IMR-90 (cell line): ENCODE measurements at places on chromosomes 5 and 9. TPM values are rescaled to one million over a fixed set of nuclear protein-coding genes. Genes with fewer than 3 reads are reported as not detected.
A peak's percentile ranks its signal among the peaks of the same experiment; 100 is the strongest.

TMEM232 gene
- total RNA-seq, result 0.36 and 0.56 TPM in 2 replicates

GRCh38 chr9:18520416-18521047, 46.6 kb downstream of the ADAMTSL1 start:
- no peak for DNase-seq

FAXDC2 gene
- total RNA-seq, result 4.2 and 4.3 TPM in 2 replicates

GRCh38 chr9:116270546-116270945, 117.0 kb downstream of the PAPPA start:
- no peak for DNase-seq

- DNase-seq, result no peak
Measured at GRCh38 chr5:42715785-42716184, 40.8 kb upstream of the CCDC152 start.

DNA sequence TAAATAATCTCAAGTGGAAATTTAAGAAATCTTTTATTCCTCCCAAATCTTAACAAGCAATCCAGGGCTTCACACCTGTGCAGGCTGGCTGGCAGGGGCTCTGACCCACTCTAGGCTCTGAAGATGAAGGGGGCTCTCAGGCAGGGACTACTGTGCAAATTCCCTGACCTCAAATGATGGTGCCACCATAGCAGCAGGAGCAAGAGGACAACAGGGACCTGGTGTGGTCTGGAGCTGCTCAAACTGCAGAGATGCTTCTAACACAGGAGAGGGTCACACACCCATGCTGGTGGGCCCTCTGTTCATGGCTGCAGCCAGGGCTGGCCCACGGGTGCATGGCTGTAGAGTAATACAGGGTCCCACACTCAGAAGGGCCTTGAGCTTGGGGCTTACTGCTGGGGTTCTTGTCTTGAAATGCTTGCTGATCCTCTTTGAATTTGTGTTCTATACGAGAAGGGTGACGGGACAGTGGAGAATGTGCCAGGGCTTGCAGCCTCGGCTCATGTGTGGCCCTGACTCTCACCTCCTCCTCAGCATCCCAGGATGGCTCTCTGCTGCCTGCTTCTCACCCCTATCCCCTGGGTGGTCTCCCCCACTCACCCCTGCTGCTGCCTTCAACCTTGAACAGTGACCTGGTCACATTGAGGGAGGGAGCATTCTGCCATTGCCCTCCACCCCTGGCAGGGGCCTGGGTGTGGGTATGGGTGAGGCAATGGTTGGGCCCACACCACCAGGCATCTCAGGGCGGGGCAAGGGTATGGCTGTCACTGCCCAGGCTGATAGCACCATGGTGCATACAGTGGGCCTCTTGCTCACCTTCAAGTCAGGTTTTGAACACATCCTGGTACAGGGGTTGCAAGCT, 191.7 kb downstream of the FSTL4 start:
- DNase-seq, result no peak

DNA sequence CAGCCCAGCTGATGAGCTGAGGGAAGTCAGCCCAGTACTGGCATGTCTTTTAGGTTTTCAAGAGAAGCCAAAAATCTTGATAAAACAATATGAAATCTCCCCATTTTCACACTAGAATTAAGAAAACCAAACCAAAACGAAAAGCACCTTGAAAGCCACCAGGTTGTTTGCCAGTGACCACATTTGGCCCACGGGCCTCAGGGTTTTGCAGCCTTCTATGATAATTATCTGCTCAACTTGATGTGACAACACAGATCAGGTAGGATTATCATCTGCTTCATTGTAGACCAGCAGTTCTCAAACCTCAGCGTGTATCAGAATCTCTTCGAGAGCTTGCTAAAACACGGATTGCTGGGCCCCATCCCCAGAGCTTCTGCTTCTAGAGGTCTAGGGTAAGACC, 101.4 kb downstream of the GALNT10 start:
- DNase-seq, result no peak

GRCh38 chr5:137845472-137845871, 22.2 kb upstream of the MYOT start:
- DNase-seq, result no peak

DNA sequence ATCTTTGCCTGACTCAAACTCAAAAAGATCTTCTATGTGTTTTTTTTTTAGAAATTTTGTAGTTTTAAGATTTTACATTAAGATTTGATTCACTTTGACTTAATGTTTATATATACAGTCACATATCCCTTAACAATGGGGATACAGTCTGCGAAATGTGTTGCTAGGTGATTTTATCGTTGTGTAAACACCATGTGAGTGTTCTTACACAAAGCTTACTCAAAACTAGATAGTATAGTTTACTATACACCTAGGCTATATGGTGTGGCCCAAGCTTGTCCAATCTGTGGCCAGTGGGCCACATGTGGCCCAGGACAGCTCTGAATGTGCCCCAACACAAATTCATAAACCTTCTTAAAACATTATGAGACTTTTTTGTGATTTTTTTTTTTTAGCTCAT, 131.9 kb downstream of the CWC27 start:
- DNase-seq, result peak; percentile 12

DNA sequence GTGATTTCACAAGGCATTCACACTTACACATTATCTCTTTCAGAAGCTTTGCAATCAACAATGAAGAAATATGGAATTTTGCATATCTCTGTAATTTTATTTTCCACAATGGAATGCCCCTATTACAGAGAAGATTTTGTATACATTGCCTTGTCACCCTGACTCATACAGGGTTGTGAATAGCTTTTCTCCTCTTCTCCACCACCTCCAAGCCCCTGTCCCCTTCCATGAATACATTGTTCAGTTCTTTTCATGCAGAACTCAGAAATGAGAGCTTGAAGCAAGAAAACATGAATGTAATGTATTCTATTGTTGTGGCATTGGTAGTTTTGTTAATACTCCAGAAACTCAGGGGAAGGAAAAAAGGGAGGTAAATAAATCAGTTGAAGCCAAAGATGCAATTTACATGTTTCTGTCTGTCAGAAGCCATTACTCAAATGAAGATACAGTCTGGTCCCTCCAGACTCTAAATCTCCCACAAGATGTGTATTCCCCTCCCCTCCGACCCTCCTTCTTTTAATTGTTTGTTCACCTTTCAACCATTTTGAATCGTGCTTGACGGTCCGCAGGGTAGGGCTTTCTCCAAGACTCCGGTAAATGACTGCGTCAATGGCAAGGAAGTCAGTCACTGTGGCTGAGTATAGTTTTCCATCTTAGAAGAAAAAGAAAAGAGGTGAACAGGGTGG, 86.1 kb downstream of the SEMA6A start:
- peak; percentile 19 for DNase-seq

IRX1 gene
- not detected in 2 replicates for total RNA-seq

GRCh38 chr5:119368238-119368630, 12.4 kb downstream of the TNFAIP8 start:
- no peak for DNase-seq

PLAC8L1 gene
- not detected in 2 replicates for total RNA-seq

PCDHGA12 gene
- total RNA-seq, result 8.8 and 9.7 TPM in 2 replicates

DNA sequence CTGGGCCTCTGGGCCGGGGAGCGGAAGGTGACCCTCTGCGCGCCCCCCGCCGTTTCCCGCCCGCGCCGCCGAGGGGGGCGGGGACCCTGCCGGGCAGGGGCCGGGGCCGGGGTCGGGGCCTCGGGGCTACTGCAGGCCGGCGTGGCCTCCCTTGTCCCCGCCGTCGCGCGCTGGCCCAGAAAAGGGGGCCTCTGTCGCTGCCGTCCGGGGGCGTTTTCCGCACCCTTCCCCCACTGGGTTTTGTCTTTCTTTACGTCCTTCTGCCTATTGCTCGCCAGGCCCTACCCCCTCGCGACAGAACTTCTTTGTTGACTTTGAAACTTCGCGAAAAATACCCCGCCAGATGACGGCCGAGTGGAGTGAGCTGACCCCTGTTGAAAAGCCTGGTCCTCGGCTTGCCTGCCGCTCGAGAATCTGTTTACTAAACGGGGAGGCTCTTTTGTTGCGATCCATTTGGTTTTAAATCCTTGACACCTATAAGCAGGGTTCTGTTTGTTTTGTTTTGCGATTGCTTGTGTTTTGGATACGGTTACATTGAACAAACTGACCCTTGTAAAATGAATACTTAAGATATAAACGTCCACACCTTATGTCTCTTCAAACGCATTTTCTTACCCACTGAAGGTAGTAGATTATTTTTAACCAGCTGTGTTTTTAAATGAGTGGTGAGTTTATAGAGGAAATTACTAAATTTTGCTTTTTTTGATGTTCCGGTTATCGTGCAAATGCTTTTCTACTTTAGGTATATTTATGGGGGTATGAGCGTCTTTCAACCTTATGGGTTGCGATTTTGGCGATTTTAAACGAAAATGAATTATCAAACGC, 765 bp downstream of the MARCHF6 start:
- peak; percentile 50 for DNase-seq

DNA sequence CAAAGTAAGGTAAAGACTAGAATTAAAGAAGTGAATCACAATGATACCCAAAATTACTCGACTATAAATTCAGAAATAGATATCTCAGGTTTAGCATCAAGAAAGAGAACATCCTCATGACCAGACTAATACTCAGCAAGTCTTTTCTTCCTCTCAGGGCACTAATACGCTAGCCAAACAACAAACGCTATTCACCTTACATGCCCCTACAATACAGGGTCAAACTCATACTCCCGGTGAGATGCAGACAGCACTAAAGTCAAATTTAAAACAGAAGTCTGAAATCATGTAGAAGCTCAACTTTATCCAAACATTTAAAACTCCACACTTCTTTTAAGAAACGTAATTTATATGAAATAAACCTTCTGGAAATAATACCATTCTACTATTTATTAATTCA, 5.6 kb downstream of the PFDN1 start:
- no peak for DNase-seq

FOXD4L3 gene
- total RNA-seq, result under 0.01 TPM in 1 of 2 replicates, not detected in the other

ADRB2 gene
- total RNA-seq, result 3.4 and 4.4 TPM in 2 replicates

DNA sequence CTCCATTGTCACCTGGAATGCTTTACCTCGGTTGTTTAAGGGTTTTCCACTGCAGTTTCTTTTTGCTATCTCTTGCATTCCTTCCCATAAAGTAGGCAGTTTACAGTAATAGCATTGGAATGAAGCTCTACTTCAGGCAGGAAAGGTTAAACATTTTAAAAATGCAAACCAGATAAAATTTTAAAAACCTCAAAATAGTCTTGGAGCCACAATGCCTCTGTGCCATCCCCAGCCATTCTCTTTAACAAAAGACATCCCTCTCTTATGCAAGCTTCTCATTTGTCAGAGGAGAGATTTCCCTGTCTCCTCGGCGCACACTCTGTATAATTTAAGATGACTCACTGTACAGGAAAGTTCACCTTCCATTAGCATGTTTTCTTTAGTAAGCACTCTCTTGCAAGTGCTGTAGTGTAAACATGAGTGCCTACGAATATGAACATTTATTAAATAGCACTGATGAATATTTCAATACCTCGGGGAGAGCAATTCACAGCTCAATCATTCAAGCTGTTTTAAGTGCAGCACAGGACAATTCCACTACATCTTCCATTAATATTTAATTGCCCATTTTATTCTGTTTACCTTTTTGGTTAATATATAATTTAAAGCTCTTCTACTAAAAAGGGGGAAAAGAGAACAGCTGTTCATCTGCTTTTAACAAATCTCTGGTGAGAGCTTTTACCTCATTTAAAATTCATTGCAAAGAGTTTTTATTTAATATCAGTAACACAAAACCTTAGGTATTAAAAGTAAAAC, 343.6 kb downstream of the SPATA31D1 start:
- peak; percentile 85 for DNase-seq

GRCh38 chr5:77143998-77144836, 57.1 kb upstream of the ZBED3 start:
- peak; percentile 79 for DNase-seq

- no peak for DNase-seq
Measured at GRCh38 chr5:159655757-159656409, 260.4 kb upstream of the ADRA1B start.

- no peak for DNase-seq
Measured at GRCh38 chr5:137890845-137891244, 1.6 kb downstream of the PKD2L2 start.

- no peak for DNase-seq
Measured at GRCh38 chr9:115781070-115781736, 372.4 kb upstream of the PAPPA start.

- DNase-seq, result peak; percentile 48
Measured at GRCh38 chr9:100714372-100715099, 136.7 kb downstream of the CAVIN4 start.

DNA sequence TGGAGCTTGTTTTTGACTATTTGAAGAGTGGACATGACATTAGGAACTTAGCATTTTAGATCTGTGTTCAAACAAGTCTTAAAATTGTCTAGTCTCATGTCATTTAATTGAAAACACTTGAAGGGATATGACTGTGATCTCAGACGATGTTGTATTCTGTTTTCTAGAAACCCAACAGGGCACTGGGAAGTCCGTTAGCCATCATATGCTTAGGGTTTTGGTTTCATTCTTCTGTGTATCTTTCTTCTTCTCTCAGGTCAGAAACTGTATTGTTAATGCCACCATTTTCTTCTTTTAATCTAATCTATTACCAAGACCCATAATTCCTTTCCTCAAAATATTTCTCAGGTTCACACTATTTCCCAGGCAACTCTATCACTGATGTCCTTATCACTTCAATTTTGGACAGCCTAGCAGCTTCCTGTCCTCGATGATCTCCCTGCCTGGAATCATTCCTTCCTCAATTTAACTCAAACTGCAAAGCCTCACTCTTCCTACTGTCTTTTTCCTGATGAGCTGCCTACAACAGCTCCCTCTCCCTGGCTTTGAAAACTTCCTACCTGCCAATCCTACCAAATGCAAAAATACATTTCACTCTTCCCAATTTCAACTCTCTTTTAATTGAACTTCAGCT, 77.7 kb downstream of the MEF2C start:
- no peak for DNase-seq

C1QTNF3 gene
- total RNA-seq, result 0.28 and 1.4 TPM in 2 replicates

TIMD4 gene
- total RNA-seq, result not detected in 2 replicates

PAEP gene
- total RNA-seq, result not detected in 2 replicates

DNA sequence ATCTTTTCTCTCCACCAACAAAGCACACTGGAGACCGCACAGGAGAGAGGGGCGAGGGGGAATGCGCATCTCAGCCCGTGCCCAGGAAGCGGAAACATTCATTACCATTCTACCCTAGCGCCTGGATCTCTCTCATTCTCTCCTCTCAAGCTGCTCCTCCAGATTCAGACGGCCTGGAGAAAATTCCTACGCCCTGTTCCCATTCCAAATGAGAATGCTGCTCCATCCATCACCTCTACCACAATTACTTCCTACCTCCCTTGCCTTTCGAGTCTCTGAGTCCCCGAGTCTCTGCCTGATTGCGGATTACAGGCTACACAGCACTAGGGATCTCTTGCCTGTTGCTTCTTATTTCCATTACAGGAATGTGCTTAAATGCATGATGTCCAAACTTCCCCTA, 6.7 kb downstream of the DDX31 start:
- no peak for DNase-seq

CD72 gene
- 0.36 TPM in 1 of 2 replicates, not detected in the other for total RNA-seq

GRCh38 chr5:158819840-158820620, 279.7 kb downstream of the EBF1 start:
- DNase-seq, result peak; percentile 33

DNA sequence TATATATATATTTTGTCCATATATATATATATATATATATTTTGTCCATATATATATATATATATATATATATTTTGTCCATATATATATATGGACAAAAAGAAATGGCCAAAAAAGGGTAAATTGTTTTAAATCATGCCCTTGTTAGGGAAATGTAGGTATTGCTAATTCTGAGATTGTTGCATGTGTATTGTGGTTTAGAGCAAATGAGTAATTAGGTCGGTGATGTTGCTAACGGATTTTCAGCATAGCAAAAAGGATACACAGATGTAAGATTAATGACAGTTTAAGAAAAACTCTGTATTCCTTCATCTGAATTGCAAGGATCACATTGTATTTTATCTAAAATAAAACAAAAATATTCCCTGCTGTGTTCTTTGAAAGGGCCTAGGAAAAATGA, 40.2 kb downstream of the OSTF1 start:
- DNase-seq, result no peak
